ENCODE measurements at places on chromosomes 2 and 18.

- no peak for DNase-seq
Observed at GRCh38 chr2:218885981-218886947, 5.6 kb downstream of the WNT10A start.

DNA sequence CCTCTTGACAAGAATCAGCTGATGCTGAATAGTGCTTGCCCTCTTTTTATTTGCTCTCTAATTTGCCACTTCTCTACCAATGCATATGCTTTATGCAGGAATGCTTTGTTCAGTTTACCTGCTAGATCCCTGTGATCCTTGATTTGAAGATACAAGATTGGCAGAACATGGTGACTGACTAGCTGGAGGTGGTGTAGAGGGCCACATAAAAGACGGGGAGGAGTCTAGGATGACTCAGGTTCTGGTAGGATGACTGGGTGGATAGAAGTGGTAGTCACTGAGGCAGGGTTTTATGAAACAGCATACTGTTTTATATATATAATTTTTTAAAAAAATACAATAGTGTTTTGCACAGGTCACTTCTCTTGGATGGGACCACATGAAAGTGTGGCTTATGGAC is 6.3 kb upstream of the ADGRF3 start:
- peak; percentile 57 for DNase-seq

DNA sequence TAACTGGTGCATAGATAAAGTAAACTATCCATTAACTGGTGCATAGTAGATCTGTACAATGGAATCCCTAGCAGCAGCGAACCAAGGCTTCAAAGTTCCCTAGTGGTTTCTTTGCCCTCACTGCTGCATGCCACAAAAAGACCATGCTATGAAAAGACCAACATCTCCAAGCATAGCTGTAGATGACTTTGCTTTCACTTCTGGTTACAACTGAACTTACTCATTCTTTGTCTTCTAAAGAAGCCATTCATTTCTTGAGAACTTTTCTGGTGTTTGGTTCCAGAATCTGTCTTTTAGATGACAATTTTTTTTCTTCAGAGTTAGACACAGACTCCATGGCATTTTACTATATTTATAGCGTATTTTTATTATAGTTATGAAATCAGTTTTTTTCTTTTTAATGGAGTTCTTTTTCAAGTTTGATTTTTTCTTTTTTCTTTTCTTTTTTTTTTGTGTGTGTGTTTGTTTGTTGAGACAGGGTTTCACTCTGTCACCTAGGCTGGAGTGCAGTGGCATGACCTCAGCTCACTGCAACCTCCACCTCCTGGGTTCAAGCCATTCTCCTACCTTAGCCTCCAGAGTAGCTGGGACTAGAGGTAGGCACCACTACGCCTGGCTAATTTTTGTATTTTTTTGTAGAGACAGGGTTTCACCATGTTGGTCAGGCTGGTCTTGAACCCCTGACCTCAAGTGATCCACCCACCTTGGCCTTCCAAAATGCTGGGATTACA is 63.6 kb downstream of the SLC35F5 start:
- peak; percentile 89 for DNase-seq

- no peak for DNase-seq
Observed at GRCh38 chr2:174662859-174663258, 65.3 kb upstream of the WIPF1 start.

DNA sequence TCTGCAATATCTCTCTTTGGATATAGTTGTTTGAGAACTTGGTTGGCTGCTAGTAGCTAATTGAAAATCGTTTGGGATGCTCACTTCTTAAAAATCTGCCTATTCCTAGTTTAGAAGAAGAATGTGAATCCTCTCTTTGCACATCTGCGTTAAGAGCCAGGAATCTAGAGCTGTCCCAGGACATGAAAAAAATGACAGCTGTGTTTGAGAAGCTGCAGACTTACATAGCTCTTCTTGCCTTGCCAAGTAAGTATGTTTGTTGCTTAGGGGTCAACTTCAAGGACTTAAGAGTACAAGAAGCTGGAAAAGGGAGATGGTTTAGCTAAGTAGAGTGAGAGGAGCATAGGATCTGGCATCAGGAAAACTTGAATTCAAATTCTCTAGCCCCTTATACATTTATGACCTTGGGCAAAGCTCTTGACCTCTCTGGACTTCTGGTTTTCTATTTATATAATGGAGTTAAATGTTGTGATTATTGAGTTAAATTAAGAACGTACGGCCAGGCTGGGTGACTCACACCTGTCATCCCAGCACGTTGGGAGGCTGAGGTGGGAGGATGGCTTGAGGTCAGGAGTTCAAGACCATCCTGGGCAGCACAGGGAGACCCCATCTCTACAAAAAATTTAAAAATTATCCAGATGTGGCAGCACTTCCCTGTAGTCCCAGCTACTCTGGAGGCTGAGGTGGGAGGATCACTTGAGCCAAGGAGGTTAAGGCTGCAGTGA is 55.2 kb upstream of the STON1 start:
- no peak for DNase-seq

- no peak for DNase-seq
Observed at GRCh38 chr2:6864923-6865345, 773 bp downstream of the CMPK2 start.

Data from activated CD4-positive, alpha-beta T cell treated with anti-CD3 and anti-CD28 coated beads, Interleukin-10, Interleukin-2, amounts not matched to agents 100 ng/mL and 50 ng/mL, durations not matched to agents 16 hours and 8 hours (primary cell).